Caco-2 (cell line): ENCODE measurements at places on chromosomes 16 and 17. TPM values are rescaled to one million over a fixed set of nuclear protein-coding genes. Genes with fewer than 3 reads are reported as not detected.

DNA sequence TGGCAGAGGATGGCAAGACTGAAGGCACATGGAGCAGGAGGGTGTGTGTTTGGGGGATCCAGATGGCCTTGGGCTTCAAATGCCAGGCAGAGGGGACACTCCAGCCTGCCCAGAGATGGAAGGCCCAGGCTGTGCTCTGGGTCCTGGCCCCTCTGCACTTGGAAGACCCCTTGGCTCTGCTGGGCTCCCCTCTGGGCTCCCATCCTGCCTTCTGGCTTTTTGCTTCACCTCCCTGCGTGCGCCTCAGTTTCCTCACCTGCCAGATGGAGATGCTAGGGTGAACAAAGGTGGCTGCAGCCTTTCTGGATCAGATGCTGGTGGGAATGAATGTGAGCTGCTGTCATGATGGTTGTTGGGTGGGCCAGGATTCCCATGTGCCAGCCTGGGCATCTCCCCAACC is 3.0 kb downstream of the SNN start:
- no peaks in the 10 kb centered on the region for H3K27me3 ChIP-seq
- no peak overlapping the region for H3K27ac ChIP-seq
- no peak for DNase-seq
- H3K4me3 ChIP-seq = no peak overlapping the region
- H3K4me1 ChIP-seq = peaks cover 13% of the 10 kb centered on the region

GRCh38 chr17:43631429-43631828 is 30.3 kb downstream of the MEOX1 start:
- DNase-seq = no peak
- no peak overlapping the region for H3K4me3 ChIP-seq
- H3K27me3 ChIP-seq = no peaks in the 10 kb centered on the region
- no peak overlapping the region for H3K27ac ChIP-seq
- peaks cover 74% of the 10 kb centered on the region for H3K4me1 ChIP-seq
- H3K36me3 ChIP-seq = no peaks in the 10 kb centered on the region

GRCh38 chr16:71885261-71885650 is 1.3 kb upstream of the ZNF821 start:
- H3K27ac ChIP-seq = peak overlapping the region; percentile 91
- H3K4me1 ChIP-seq = peaks cover 5% of the 10 kb centered on the region; the same call in 1 of the 2 replicates
- no peak for DNase-seq
- no peaks in the 10 kb centered on the region for H3K27me3 ChIP-seq

GRCh38 chr17:601244-601925 is 113.3 kb downstream of the VPS53 start:
- no peaks in the 10 kb centered on the region for H3K4me1 ChIP-seq
- no peak for DNase-seq
- no peaks in the 10 kb centered on the region for H3K36me3 ChIP-seq
- no peaks in the 10 kb centered on the region for H3K27me3 ChIP-seq
- no peak overlapping the region for H3K4me3 ChIP-seq

Gene TRAF7
- 61.4 and 66.3 TPM in 2 replicates for total RNA-seq
